CD8-positive, alpha-beta memory T cell (primary cell): ENCODE measurements at places on chromosomes 16 and 17. TPM values are rescaled to one million over a fixed set of nuclear protein-coding genes. Genes with fewer than 3 reads are reported as not detected.

The C17orf113 gene
- 0.10 TPM for polyA plus RNA-seq

The MT1M gene
- polyA plus RNA-seq: not detected

The FOXL1 gene
- polyA plus RNA-seq: not detected

The SLC25A19 gene
- polyA plus RNA-seq: 15.5 TPM

The TM4SF5 gene
- not detected for polyA plus RNA-seq
